ENCODE measurements at places on chromosomes 1 and 21.

- no peak for DNase-seq
These were observed 26.3 kb downstream of the CCDC185 start for GRCh38 chr1:223419561-223419960.

DNA sequence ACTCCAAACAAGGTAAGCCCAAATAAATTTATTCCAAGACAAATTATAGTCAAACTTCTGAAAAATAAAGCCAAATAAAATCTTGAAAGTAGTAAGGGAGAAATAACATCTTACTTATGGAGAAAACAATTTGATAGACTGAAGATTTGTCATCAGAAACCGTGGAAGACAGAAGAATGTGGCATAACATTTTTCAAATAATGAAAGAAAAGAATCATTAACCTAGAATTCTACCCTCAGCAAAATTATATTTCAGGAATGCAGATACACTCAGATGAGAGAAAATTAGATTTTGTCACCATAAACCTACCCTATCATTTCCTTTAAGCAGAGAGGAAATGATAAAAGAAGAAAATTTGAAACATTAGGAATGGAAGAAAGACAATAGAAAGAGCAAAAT lies 27.3 kb upstream of the PADI1 start:
- no peak for DNase-seq

DNA sequence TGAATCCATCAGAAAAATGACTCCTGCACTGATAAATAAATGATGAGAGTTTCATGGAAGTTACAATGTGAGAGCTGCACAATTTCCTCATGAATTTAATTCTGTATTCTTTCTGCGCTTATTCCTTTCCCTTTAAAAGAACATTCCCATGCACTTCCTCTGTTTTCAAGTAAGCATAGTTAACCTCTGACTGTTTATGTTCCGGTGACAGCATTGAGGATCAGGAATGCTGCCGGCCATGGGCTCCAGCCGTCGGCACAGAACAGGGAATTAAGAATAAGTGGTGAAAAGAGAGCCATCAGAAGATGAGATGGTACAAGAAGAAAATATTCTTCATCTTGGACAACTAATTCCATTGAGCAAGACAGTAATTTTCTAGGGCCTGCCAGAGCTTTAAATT lies 65.3 kb downstream of the SUSD4 start:
- DNase-seq, result no peak

DNA sequence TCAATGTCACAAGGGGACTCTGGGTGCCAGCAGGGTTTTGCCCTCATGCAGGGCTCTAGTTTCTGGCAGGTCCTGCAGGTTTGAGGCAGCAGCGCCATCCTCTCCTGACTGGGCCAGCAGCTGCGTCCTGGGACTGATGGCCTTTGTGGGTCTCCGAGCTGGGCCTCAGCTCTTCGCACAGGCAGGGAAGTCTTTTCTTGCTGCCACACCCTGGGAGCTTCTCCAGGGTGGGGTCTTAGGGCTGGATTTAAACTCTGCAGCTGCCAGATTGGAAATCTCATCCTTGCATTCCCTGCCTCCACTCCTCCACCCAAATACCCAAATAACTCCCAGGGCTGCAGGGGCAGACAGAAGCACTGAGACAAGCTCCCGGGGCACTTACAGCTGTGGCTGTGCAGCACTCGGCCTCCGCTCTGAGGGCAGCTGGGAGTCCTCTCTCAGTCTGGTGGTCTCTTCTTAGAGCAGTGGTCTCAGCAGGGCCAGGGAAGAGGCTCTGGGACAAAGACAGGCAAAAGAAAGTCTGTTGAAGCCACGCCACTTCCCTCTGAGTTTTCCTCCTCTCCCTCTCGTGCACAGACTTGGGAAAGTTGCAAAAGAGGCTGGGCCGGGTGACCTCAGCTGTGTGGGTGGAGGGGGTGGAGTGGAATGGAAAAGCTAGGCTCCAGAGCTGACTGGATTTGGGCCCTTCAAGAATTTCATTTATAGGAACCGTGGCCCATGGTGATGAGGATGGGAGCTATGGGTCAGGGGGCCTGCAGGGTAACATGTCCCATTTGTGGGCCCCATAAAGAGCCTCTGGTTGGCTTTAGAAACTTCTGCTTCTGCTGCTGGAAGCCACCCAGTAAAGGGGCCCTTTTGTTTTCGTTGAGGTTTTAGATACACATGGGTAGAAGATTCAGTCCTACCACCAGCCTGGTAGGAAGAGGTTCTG lies at the start of gene RAB7B:
Gene RAB7B, minus strand, starts transcription at position 525 of the 931 bp plus-strand sequence. CDS start 9,260 bp downstream, outside the sequence.
- DNase-seq, result peak; percentile 21

- DNase-seq, result peak; percentile 29
These were observed 12.7 kb upstream of the RAB4A start for GRCh38 chr1:229258031-229258756.

GRCh38 chr1:241606544-241606943 lies 33.6 kb downstream of the CHML start:
- DNase-seq, result no peak

GRCh38 chr1:172279939-172280636 lies 140.4 kb upstream of the C1orf105 start:
- DNase-seq, result no peak

- no peak for DNase-seq
These were observed 4.6 kb upstream of the UMODL1 start for GRCh38 chr21:42066521-42066920.

Data from anterior cingulate cortex (tissue), 58 donors.